Astrocyte (in vitro differentiated cells and primary cell): ENCODE measurements at places on chromosomes 5 and 9. TPM values are rescaled to one million over a fixed set of nuclear protein-coding genes. Genes with fewer than 3 reads are reported as not detected.

CCDC180 gene
- 2.2 and 3.5 TPM in 2 replicates for total RNA-seq

STPG3 gene
- total RNA-seq: not detected in 2 replicates

- DNase-seq: no peak
These were observed 7.5 kb downstream of the ALDOB start for GRCh38 chr9:101427957-101428655.

GRCh38 chr9:100396769-100397168 lies 30.2 kb upstream of the MSANTD3 start:
- no peak for DNase-seq

- peak; percentile 17 for DNase-seq
These were observed 252.8 kb downstream of the FBXL7 start for GRCh38 chr5:15752663-15753285.

DNA sequence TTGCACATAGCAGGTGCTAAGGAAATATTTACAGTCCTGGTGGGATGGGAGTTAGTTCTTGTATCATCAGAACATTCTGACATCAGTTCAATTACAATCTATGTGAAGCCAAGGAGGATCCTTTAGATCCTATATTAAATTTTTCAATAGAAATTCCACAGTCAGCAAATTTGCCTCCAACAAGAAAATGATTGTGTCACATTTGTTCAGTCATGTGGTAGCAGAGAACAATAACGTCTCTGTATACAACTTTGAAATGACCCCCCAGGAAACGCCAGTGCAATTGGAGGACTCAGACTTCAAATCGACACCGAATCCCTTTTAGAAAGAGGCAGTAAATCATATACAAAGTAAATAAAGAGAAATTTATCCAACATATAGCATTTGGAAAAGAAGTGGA lies 392.1 kb downstream of the DTWD2 start:
- DNase-seq: no peak

- no peak for DNase-seq
These were observed 41.6 kb downstream of the LHX3 start for GRCh38 chr9:136163248-136163850.
